ENCODE measurements at places on chromosomes 7 and 10.

DNA sequence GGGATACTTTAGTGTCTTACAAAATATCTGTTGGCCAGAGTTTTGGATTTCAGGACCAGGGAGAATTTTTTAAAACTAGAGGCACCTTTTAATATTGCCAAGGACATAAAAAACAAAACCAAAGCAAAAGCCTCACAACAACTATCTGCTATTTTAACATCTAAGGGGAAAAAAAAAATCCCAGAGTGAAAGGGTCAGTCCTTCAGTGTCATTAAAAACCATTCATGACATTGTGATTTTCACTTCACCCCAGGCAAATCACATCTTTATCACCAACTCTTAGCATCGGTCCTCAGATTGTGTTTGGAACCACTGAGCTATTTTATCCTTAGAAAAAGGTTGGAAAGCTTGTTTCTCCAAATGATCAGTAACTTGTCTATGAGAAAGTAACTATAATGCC, 10.7 kb downstream of the CEP41 start:
- DNase-seq, result no peak

DNA sequence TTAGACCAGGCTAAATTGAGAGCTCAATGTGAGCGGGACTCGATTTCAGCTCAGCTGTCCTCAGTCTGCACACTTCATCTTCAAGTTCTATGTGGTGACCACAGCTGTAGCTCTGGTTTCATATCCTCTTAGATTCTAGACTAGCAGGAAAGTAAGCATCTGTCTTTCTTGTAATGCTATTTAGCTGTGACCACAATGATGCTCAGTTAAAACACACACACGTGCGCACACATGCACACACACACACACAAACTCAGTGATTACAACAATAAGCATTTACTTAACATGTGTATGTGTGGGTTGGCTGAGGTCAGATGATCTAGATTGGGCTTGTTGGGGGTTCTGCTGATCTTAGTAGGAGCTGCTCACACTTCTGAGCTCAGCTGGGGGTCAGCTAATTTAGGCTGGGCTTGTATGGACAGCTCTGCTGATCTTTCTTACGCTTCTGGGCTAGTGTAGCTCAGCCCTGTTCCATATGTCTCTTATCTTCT, 82.5 kb downstream of the ZNF365 start:
- DNase-seq, result no peak

DNA sequence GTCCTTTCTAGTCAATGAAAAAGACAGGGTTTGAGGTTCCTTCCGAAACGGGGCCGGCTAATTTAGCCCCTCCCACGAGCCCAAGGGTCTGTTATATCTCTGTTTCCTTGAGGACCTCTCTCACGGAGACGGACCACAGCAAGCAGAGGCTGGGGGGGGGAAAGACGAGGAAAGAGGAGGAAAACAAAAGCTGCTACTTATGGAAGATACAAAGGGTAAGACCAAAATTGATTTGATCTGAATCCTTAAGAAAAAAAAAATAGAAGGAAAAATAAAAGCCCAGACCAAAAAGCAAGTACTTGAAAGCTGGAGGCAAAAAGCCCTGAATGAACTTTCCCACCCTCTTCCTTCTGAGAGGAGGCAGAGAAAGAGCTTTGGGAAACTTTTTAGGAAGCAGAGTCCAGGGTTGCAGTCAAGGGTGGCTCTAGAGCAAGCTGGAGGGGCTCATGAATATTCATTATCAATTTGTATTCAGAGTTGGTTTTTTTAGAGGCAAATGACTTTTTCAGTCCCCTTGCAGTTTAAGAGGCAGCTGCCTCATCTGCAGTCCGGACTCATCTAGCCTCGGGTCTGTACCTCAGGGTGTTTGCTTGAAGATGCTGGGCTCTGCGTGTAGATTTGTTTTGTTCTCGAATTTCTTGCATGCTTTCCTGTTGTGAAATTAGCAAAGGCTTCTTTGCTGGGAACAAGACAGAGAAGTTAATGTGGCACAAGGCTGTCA, at the start of gene ENTPD1:
Gene ENTPD1 (plus strand): TSS at position 123 of the 721 bp plus-strand sequence. CDS start 77 bp downstream, at position 200.
- no peak for DNase-seq

DNA sequence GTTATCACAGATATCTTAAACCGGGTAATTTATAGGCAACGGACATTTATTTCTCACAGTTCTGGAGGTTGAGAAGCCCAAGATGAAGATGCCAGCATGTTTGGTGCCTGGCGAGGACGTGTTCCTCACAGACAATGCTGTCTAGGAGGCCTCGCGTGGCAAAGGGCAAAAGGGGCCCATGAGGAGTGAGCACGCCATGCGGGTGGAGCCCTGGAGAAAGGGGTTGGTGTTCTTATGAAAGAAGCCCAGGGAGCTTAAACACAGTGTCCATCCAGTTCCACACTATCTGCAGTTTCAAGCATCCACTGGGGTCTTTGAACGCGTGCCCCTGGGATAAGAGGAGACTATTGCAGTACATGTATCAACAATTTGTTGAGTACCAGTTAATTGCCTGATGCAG, 51.4 kb downstream of the CXCL12 start:
- DNase-seq, result no peak

- DNase-seq, result no peak
Observed at GRCh38 chr10:3704565-3705325, 80.3 kb downstream of the KLF6 start.

DNA sequence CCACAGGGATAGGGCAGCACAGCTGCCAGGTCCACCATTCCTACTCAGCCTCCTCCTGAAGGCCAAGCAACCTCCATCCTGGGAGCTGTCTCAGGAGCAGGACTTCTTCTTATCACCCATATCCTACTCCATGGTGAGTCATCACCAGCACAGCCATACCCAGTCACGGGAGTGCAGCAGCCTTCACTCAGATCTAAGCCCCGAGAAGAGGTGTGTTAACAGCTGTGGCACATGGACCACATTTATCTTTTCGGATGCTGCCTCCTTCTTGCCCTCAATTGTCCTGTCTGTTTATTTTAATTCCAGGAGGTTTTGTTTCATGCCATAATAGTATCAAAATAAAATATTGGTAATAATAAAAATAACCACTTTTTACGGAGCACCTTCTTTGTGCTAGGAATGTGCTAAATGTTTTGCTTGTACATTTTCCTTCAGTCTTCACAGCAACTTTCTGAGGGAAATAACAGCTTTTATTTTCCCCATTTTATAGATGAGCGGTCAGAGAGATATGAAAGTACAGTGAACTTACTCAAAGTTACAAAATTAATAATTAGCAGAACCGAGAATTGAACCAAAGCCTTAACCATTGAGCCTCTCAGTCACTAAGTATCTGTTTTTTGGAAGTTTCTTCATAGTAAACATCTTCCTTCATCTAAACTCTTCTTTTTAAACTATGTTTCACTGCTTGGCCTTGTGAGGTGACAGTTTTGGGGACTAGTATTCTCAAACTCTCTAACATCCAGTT, 2.5 kb upstream of the KEL start:
- no peak for DNase-seq

GRCh38 chr7:66640802-66641525, 12.3 kb downstream of the KCTD7 start:
- DNase-seq, result no peak

DNA sequence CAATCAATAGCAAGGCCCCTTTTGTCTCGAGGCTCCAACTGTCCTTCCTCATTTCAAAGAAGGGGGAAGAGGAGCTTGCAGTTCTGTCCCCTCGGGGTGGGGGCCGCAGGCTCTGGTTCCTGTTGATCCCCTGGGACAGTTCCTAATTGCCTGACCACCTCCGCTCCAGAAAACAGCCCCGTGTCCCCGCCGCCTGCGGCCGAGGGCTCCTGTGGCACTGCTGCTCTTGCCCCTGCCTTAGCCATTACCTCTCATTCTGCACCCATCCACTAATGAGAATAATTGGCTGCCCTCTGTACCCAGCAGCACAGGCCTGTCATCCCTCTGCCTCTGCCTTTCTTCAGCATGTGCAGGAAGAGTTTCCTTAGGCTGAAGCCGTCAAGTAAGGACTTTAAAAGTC, 668.3 kb upstream of the FOXK1 start:
- DNase-seq, result no peak

- DNase-seq, result no peak
Observed at GRCh38 chr7:108093341-108093740, 36.8 kb downstream of the LAMB4 start.

GRCh38 chr10:72756674-72757385, 64.9 kb downstream of the MCU start:
- no peak for DNase-seq

- no peak for DNase-seq
Observed at GRCh38 chr7:81273601-81274397, 354.9 kb upstream of the SEMA3C start.

DNA sequence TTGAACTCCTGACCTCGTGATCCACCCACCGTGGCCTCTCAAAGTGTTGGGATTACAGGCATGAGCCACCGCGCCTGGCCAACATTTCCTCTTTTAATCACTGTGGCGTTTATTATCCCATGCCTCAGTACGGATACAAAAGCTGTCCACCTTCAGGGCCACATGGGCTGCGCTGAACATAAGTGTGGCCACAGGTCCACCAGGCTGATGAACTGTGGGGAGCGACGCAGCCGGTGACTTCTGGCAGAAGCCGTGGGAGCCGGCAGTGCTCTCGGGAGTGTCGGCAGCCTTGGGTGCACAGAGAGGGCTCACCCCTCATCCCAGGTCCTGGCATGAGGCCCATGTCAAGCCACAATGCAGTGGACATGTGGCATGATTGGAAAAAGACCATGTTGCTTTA, 223.6 kb downstream of the TNS3 start:
- no peak for DNase-seq

DNA sequence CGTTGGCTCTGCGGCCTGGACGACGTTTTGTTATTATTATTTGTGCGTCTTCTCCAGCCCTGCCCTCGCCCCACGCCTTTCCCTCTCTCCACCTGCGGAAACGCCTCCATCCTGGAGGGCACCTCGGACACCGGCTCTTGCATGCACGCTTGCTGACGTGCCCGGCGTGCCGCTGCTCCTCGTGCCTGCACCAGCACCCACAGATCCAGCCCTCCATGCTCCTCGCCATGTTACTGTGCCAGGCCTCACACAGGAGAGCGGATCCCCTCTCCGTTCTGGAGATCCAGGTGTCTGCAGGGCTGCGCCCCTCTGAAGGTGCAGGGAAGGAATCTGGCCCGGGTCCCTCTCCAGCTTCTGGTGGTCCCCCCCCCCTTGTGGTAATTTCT, 373.9 kb upstream of the FOXK1 start:
- DNase-seq, result no peak

GRCh38 chr7:116801092-116801710, 61.2 kb upstream of the CAPZA2 start:
- no peak for DNase-seq

GRCh38 chr7:44633254-44634186, 27.1 kb downstream of the OGDH start:
- DNase-seq, result peak; percentile 73

Data from activated CD4-positive, alpha-beta T cell treated with anti-CD3 and anti-CD28 coated beads, Interleukin-2, Interleukin-6, amounts not matched to agents 100 ng/mL and 50 ng/mL, durations not matched to agents 16 hours and 8 hours (primary cell).